Right lung (tissue), 10 donors: ENCODE measurements at places on chromosomes 1 and 21. TPM values are rescaled to one million over a fixed set of nuclear protein-coding genes. Genes with fewer than 3 reads are reported as not detected.

Gene NPHS2
- polyA plus RNA-seq: not detected

Gene SPEN
- 53.9 TPM for polyA plus RNA-seq

DNA sequence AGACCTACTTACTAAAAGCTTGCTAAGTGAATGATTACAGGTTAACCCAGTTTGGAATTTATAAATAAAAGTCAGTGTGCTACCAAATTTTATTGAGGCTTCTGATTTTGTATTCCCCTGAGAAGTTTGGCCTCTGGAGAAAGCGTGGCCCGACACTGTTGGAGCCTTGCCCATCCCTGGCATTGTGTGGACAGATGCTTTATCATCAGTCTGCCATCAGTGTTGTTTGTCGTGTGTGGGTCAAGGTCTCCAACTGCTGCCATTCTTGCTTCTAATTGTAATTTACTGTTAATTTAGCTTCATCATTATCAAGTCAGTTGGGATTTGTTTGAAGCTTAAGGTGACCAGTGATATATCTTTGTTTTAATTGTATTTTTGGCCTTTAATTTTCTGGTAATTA, 62.0 kb upstream of the LPGAT1 start:
- DNase-seq: no peak

GRCh38 chr1:214537219-214537618, 14.2 kb downstream of the PTPN14 start:
- no peak for DNase-seq

- no peak for DNase-seq
Observed at GRCh38 chr1:3350506-3351261, 103.8 kb upstream of the ARHGEF16 start.

DNA sequence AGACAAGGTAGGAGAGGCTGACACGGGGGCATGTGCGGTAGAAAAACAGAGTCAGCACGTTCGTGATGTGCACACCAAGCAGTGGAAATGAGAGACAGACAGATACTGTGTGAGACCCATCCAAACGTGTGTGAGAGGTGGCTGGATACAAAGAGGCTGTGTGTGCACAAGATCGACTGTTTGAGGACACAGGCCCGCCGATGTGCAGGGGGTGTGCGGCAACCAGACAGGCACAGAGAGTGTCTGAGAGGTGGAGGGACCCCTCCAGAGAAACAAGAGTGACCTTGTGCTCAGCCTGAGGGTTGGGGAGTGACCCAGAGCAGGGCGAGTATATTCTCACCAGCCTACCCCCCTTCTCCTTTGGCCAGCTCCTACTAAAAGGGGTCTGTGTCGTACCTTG, 97.8 kb upstream of the IPO9 start:
- DNase-seq: no peak

GRCh38 chr21:43323244-43324005, 103.5 kb downstream of the SIK1 start:
- no peak for DNase-seq

DNA sequence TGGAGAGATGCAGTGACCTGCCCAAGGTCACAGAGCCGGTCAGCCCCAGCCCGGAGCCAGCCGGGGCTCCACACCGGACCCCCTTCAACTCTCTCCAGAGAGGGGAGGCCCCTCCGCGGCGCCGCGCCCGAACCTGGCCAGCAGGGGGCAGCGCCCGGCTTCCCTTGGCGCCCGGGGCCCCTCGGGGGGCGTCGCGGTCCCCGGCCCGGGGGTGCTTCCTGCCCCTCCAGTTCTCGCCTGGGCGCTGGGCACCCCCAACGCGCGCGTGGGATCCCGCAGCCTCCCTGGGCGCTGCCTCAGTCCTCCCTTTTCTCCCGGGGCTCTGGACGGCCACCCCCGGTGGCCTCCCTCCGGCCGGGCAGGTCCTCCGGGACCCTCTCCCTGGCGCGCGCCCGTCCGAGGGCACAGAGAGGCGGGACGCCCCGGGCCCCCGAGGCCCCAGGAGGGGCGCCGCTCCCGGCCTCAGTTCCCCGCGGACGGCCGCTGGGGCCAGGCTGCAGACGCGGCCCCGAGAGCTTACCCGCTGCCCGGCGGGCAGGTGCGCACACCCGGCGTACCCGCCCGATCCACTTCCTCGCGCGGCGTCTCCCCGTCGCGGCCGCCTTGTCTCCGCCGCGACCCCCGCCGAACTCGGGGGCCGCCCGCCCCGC, 406 bp downstream of the HTR1D start:
- no peak for DNase-seq

GRCh38 chr1:36380143-36380619, 5.5 kb downstream of the STK40 start:
- no peak for DNase-seq

DNA sequence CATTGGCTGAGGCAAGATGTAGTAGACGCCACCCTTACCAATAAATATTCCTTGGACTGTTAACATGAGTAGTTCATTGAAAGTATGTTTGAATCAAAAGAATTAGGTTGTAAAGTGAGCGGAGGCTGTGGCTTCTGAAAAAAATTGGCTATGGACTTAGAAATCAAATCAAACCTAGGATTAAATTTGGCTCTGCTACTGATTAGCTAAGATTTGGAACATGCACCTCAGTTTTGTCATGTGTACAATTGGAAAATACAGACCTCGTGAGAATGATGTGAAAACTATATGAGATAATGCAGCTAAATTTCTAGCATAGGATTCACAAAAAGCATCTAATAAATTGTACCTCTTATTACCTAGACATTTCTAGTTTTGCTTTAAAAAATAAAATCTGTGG, 85.3 kb upstream of the USP25 start:
- no peak for DNase-seq

DNA sequence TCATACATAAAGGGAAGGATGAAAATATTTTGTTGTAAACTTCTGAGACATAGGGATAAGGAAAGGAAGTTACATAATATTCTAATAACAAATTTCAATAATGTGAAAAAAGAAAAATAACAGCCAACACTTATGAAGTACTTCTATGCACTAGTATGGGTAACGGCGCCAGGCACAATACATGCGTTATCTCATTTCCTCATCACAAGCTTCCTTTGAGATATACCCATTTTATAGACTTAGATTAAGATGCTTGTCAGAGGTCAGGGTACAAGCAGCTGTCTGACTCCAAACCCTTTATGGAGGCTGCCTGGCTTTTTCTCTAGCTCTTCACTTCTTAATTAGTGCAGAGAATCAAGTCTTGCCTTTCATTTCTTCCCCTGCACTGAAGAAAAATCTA, 41.3 kb downstream of the TCP10L start:
- DNase-seq: no peak

GRCh38 chr1:155940993-155941844, at the start of gene RXFP4:
Gene RXFP4, plus strand, starts transcription at chr1:155941638. Its CDS starts 72 bp downstream, at chr1:155941710.
- DNase-seq: no peak

GRCh38 chr1:234837713-234838112, 227.7 kb upstream of the IRF2BP2 start:
- DNase-seq: no peak

GRCh38 chr1:91015794-91016550, 5.9 kb downstream of the ZNF644 start:
- no peak for DNase-seq

DNA sequence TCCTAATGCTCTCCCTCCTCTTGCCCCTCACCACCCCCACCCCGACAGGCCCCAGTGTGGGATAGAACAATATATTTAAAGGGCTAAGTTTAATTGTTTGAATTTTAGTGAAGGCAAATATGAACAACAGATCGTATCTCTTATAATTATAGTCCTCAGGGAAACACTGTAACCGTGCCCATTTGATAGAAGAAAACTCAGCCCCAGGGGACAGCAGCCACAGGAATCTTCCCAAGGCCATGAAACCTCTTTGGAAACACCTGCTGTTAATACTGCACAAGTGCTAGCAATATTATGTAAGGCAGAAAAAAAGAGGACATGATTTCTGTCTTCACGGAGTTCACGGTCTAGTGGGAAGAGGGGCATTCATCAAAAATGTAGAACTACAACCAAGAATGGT, 142.2 kb downstream of the URB2 start:
- no peak for DNase-seq

- DNase-seq: no peak
Observed at GRCh38 chr1:160048335-160048734, 16.5 kb upstream of the PIGM start.
